ENCODE measurements at places on chromosomes 6 and 20.
A peak's percentile ranks its signal among the peaks of the same experiment; 100 is the strongest.

DNA sequence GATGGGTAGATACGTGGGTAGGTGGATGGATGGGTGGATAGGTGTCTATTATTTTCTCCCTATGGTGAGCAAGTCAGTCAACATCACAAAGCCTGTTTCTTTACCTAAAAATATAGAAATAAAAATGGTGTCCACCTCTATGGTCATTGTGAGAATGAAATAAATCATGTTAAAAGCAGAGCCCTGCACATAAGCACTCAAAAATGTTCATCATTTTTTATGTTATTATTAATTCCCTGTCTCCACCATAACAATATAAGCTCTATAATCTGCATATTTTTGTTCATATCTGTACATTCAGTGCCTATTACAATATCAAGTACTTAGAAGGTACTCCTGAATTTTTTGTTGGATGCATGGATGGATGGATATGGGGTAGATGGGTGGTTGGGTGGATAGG, 177.6 kb downstream of the ZMYND8 start:
- DNase-seq = no peak

- DNase-seq = no peak
Measured at GRCh38 chr6:14148471-14148870, 30.9 kb downstream of the CD83 start.

DNA sequence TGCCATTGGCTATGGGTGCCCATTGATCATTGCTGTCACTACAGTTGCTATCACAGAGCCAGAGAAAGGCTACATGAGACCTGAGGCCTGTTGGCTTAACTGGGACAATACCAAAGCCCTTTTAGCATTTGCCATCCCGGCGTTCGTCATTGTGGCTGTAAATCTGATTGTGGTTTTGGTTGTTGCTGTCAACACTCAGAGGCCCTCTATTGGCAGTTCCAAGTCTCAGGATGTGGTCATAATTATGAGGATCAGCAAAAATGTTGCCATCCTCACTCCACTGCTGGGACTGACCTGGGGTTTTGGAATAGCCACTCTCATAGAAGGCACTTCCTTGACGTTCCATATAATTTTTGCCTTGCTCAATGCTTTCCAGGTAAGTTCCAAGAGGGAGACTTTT, 16.4 kb downstream of the ADGRF4 start:
- DNase-seq = no peak

DNA sequence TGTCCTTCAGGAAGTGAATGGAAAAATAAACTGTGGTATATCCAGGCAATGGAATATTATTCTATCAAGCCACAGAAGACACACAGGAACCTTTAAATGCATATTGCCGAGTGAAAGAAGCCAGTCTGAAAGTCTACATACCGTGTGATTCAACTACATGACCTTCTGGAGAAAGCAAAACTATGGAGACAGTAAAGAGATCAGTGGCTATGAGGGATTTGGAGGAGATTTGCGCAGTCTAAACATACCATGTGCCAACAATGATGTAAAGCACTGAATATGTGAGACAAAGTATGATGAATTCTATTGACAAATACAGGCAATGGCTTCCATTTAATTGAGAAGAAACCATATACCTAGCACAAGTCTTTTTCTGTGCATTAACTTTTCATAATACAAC, 518.3 kb upstream of the ZNF337 start:
- no peak for DNase-seq

GRCh38 chr6:5081955-5082354, 3.2 kb upstream of the PPP1R3G start:
- no peak for DNase-seq

- DNase-seq = no peak
Measured at GRCh38 chr6:156627524-156627923, 149.7 kb upstream of the ARID1B start.

GRCh38 chr6:143634486-143634885, 43.3 kb upstream of the PHACTR2 start:
- DNase-seq = no peak

DNA sequence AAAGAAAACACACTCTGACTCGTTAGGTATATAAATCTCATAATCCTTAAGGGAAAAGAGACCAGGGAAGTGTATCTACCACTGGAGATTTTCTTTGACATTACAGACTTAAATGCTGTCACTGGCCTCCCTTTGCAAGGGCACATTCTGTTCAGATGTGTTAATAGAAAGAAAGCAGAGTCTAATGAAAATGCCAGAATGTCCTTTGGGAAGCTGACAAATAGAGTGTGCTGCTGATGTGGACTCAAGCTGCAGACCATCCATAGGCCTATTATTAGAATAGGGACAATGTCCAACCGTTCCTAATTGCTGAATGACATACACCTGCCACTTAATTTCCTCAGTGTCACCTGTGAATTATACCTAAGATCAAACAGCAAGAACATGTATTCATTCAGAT, 41.2 kb downstream of the SLC35D3 start:
- DNase-seq = no peak

GRCh38 chr20:13800728-13801134, 15.9 kb downstream of the NDUFAF5 start:
- DNase-seq = no peak

DNA sequence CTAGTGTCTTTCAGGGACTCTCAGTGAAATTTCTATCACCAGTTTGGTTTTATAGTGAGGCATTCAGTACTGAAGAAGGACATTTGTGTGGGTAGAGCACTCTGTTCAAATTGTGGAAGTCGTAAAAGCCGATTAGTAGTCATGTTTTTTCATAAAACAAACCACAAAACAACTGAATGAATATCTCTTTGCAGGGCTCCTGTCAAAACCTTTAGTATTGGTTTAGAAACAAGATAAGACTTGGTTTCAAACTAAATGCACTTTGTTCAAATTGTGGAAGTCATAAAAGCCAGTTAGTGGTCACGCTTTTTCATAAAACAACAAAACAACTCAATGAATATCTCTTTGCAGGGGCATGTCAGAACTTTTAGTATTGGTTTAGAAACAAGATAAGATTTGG, 23.8 kb downstream of the ADGRF4 start:
- DNase-seq = no peak

GRCh38 chr6:1027109-1027794, 284.6 kb upstream of the FOXQ1 start:
- no peak for DNase-seq

DNA sequence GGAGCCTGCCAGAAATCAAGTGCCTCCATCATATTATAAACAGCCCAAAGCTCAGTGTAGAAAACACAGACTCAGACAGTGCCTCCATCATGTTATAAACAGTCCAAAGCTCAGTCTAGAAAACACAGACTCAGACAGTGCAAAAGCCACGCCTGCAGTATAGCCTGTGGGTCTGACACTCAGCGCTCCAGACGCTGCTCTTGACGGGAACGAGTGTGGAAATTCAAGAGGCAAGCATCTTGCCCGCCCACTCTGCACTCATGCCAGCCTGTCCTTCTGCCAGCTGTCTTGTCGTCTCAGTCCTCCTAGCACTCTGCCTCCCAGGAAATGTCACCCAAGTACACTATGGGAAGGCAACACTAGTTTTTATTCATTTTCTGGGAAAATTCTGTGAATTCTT, 274.2 kb upstream of the CDH4 start:
- no peak for DNase-seq

GRCh38 chr6:3627501-3627900, 124.0 kb downstream of the PXDC1 start:
- no peak for DNase-seq

- no peak for DNase-seq
Measured at GRCh38 chr6:122722746-122723145, 56.8 kb upstream of the FABP7 start.

DNA sequence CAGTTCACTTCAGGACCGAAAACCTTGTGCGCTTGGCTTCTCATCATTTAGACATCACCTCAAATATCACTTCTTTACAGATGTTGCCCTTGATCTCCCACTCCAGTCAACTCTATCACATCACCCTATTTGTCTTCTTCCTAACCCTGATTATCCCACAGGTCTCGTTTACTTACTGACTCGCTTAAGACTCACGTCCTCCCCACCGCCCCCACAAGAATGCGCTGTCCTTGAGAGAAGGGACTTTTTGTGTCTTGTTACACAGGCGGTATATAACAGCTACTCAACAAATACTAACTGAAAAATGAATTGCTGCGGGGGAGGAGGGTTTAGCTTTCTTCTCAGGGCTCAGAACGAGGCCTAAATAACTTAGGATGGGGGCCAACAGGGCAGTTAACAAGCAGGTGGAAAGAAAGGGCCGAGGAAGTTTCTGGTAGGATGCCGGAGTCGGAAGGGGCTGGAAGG, 527 bp downstream of the TOMM34 start:
- DNase-seq = peak; percentile 58

GRCh38 chr6:33279971-33280511, 3.1 kb downstream of the B3GALT4 start:
- peak; percentile 48 for DNase-seq

DNA sequence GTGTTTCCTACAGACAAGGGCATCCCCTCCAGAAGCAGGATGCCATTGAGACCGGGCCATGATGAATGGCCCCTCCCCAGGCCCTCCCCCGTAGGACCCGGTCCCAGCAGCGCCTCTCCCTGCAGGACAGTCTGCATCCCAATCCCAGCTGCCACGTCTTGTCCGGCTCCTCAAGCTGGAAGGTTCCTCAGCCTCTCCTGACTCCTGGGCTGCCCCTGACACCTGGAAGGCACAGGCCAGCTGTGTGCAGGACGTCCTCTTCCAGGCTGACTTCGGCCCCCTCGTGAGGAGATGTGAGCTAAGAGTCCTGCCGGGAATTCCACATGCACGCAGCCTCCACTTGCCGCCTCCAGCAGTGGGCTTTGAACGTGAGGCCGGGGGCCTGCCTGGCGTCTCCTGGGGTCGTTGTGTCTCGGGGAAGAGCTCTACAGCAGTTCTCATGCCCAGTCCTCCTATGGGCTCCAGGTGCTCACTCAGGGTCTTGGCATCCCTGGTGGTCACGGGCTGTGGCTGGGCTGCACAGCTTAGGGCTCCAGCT, 64.4 kb downstream of the TAF4 start:
- DNase-seq = no peak

- DNase-seq = no peak
Measured at GRCh38 chr6:134802426-134803058, 147.4 kb downstream of the ALDH8A1 start.

DNA sequence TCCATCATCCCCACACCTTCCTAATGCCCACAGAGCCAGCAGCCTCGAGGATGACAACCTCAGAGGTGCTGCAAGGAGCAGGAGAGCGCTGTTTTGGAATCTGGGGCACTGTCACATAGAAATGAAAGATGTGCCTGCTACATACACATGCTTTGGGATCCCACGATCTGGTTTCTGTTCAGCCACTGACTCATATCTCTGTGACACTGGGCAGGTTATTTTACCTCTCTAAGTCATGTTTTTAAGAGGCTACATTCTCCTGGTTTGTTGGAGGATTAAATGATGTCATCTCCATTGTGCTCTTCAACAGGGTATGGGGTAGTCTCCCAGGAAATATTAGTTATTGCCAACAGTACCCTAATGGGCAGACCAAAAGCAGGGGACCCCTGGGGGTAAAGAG, 32.6 kb upstream of the TAB2 start:
- no peak for DNase-seq
